HEK293T (cell line): ENCODE measurements at places on chromosomes 7 and 10.

GRCh38 chr10:30062090-30062489 lies 2.7 kb upstream of the JCAD start:
- DNase-seq = no peak

DNA sequence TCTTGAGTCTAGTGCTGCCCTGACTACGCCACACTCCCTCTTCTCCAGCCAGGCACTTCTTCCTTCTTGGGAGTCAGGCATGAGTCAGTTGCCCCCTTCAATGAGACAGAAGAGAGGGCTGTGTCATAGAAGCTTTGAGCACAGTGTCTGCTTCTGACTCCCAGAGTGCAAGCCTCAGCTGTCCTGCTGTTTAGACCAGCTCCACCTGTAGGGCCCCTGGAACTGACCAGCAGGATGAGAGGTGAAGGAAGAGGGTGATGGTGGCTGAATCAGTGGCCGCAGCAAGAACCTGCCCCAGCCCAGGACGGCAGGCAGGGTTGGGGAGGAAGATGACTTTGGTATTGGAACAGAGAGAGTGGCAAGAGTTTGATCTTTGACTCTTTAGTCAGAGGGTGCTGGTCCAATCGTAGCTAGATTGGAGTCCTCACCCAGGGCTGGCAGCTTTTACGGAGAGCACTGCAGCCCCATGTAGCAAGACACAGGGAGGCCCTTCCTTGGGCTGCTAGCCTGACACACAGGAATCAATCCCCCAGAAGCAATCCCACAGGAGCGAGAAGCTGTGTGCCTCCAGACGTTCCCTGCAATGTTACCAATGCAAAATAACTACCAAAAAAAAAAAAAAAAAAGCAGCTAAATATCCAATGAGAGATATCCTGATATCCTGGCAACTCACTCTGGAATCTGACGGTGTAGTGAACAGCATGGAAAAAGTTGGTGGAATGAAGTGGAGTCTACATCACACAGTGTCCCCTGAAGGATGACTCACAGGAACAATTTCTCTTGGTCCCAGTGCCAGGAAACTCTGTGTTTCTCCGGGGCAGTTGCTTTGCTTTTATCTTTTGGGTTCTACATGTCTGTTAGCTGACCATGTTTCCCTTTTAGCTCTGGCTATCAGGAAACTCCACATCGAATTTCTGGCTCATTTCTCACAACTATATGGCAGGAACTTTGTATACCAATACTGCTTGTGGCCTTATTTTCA lies 6.9 kb downstream of the C10orf62 start:
- no peak for DNase-seq

GRCh38 chr7:80139236-80139635 lies 4.6 kb downstream of the GNAI1 start:
- no peak for DNase-seq

- no peak for DNase-seq
These were observed 178.0 kb upstream of the FRMD4A start for GRCh38 chr10:14508725-14509124.

DNA sequence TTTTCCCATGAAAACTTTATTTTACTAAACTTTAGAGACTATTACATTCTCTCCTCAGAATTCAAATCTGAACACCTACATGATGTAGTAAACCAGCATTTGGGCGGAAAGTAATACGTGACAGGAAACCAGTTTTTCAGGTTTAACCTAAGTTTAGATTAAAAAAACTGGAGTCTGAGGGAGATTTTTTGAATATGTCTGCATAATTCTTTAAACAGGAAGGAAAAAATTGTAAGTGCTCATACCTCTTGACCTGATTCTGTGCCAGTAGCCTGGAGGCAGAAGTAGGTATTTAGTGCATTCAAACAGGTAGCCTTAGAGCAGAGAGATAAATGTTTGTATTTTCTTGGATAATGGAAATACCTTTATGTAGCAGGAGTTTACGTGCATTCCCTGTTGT lies 224.3 kb downstream of the MDFIC start:
- no peak for DNase-seq

- no peak for DNase-seq
These were observed 182.1 kb upstream of the CDC14C start for GRCh38 chr7:48742079-48742798.

DNA sequence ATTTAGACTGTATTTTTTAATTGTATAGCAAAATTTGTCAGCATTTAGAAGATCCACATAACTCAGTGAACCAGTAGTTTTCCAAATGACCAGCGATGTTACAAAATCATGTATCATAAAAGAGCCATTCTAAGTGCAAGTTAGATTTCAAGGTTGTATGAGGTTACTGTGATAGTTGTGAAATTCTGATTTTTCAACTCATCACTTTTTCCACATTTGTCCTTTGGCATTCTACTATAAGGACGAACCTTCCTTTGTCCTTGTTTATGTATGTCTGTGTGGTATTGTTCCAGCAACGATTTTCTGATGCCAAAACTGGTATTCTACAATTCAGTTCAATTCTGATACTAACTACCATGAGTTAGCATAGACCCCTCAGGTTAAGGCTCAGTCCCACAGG lies 64.2 kb downstream of the TAX1BP1 start:
- no peak for DNase-seq

DNA sequence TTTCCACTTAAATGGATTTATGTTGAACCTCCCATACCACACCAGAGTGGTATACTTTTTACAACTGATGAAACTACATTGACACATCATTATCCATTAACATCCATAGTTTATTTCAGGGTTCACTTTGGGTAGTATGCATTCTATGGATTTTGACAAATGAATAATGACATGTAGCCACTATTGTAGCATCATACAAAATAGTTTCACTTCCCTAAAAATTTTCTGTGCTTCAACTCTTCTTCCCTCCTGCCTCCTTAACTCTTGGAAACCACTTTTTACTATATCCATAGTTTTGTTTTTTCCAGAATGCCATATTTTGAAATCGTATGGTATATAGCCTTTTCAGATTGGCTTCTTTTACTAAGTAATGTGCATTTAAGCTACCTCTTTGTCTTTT lies 199.5 kb upstream of the TMEM196 start:
- DNase-seq = no peak

DNA sequence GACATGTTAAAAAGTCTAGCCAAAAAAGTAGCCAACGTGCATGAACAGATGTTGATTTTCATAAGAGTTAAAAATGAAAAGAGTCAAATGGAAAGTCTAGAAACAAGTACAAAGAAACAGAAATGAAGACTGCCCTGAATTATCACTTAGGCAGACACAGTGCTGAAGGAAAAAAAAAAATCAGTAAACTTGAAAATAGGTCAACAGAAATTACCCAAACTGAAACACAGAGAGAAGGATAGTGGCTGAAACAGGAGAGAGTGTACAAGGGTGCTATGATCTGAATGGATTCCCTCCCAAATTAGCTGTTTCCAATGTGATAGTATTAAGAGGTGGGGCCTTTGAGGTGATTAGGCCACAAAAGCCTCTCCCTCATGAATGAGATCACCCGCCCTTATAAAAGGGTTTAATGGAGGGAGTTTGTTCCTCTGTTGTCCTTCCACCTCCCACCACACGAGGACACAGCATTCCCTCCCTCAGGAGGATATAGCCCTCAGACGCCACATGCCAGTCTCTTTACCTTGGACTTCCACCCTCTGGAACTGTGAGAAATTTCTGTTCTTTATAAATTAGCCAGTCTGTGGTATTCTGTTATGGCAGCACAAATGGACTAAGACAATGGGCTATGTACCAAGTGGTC lies 249.7 kb downstream of the AHR start:
- DNase-seq = peak; percentile 15

DNA sequence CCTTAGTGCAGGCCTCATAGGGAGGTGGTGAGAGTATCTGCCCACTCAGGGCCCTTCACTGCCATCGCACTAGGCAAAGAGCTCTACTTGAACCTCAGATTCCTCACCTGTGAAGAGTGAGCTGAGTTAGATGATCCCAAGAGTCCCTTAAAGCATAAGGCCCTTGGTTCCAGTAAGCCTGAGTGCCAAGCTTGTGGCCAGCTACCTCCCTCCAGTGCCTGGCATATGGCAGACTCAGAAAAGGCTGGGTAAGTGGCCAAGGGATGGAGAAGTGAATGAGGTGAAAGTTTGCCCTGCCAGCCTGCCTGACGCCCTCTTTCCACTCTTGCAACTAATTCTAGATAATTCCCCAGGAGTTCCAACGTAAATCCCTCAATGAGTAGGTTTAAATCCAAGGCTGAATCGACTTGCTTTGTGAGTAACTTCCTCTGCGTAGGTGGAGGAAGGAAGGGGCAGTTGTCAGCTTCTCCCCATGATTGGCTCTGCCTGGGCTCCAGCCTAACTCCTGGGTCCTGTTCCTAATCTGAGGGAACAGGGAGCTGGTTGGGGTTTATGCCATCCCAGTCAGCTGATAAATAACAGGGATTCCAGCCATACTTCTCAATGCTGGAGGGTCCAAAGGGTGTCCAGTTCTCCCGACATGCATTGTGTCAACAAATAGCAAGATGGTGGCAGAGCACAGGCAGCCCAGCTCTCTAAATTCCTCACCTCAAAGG lies 14.2 kb downstream of the DUSP5 start:
- no peak for DNase-seq

DNA sequence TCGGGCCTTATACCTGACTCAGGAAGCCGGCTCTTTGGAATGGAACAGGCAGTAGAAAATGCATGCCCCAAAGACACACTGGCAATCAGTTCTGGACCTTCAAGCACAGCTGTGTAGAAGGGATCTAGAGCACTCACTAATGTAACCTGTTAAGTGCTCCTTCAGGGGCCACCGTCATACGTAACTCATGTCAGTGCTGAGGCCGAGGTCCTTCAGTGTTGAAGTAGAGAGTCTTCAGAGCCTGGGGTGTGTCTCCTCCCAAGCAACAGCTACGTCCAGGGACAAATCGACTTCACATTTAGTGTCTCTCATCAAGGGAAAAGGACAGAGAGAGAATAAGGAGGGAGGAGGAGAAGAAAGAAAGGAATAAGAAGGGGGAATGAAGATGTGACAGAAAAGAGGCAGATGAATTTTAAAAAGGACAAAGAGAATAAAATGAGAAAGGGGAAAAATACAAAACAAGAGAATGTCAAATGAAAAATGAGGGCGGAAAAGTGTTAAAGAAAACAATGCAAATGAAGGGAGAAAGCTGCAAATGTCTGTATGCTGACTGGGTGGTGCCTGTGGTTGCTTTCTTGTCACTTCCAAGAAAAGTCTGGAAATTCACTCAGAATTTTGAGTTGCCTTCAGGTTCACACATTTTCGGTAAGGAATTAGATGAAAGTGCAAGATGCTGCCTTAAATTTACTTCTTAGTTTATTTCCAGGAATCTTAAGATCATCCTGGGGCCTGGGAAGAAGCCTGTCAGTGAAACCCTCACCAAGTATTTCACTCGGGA lies 989.4 kb downstream of the GRID1 start:
- DNase-seq = no peak

DNA sequence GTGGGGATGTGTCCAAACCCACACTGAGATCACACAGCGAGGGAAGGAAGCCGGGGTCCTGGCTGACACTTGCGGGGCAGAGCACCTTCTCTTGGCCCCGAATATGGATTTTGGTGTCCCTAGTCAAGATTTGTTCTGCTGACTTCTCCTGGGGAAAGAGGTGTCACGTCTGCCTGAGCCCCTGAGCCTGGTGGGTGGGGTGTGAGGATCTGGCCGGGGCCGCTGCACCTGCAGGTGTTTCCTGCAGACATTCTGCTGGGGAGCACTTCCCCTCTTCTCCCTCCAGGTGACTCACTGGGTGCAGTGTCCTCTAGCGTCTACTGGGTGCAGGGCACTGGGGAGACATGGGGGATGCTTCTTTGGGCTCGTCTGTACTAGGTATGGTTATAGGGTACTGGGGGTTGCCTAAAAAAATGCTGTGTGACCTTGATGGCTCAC lies 99.2 kb downstream of the GRK5 start:
- DNase-seq = no peak

DNA sequence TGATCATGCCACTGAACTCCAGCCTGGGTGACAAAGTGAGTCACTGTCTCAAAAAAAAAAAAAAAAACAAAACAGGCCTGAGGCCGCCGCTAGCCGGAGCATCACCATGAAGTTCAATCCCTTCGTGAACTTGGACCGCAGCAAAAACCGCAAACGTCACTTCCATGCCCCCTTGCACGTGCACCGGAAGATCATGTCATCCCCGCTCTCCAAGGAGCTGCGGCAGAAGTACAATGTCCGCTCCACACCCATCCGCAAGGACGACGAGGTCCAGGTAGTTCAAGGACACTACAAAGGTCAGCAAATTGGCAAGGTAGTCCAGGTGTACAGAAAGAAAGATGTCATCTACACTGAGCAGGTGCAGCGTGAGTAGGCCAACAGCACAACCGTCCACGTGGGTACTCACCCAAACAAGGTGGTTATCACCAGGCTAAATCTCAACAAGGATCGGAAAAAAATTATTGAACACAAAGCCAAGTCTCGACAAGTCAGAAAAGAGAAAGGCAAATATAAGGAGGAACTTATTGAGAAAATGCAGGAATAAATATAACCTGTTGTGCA lies 17.5 kb upstream of the RUFY2 start:
- DNase-seq = no peak

- DNase-seq = peak; percentile 90
These were observed 5.4 kb upstream of the SPACDR start for GRCh38 chr7:100469227-100470044.

DNA sequence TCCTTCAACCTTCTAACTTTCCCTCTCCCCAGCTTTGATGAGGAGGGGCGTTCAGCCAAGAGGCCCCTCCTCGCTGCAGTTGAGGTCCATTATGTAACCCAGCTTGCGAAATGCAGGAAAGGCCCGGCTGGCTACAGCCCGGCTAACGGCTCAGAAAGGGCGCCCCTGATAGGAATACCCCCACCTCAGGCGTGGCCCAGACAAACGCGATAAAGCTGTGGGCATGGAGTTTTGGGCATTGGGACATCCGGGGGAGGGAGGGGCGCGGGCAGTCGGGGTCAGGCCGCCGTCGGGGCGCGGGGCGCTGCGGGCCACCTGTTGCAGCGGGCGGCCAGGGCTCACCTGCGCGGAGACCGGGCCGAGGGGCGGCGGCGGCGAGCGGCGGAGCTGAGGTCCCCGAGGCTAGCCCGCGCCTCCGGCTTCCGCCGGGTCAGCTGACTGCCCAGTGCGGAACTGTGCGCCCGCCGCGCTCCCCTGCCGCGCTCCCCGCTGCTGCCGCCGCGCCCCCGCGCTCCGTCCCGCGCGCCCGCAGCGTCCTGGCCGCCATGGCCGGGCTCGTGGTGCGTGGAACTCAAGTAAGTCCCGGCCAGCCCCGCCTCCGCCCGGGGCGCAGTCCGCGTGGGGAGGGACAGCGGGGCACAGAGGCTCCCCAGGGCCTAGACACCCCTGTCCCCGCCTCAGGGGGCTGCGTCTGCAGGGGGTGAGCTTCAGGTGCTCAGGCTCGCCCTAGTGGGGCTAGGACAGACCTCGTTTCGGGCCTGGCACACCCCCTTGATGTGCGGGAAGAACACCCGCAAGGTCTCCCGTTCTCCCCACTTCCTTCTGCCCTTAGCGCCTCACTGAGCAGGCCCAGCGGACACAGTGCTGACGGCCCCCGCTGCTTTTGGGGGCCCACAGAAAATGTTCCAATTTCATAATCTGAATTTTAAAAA lies at the start of gene LRMDA:
LRMDA (plus strand) TSS at position 445 of the 932 bp plus-strand sequence.
- DNase-seq = no peak
